ENCODE measurements at places on chromosomes 16 and 17.

GRCh38 chr17:57735707-57736106 is 9.4 kb downstream of the CCDC182 start:
- DNase-seq = no peak

- DNase-seq = no peak
These were observed 49.7 kb upstream of the CCL2 start for GRCh38 chr17:34205401-34205800.

GRCh38 chr16:14310519-14310991 is 239.4 kb downstream of the MRTFB start:
- DNase-seq = no peak

GRCh38 chr16:22788193-22788530 is 25.8 kb upstream of the HS3ST2 start:
- peak; percentile 96 for DNase-seq

GRCh38 chr16:72085002-72085401 is 8.4 kb downstream of the TXNL4B start:
- DNase-seq = no peak

- peak; percentile 25 for DNase-seq
These were observed 178.3 kb downstream of the MRTFB start for GRCh38 chr16:14249291-14250032.

GRCh38 chr17:50221266-50221863 is 19.9 kb upstream of the COL1A1 start:
- peak; percentile 92 for DNase-seq

GRCh38 chr16:69822174-69822935 is 60.2 kb downstream of the WWP2 start:
- DNase-seq = no peak

DNA sequence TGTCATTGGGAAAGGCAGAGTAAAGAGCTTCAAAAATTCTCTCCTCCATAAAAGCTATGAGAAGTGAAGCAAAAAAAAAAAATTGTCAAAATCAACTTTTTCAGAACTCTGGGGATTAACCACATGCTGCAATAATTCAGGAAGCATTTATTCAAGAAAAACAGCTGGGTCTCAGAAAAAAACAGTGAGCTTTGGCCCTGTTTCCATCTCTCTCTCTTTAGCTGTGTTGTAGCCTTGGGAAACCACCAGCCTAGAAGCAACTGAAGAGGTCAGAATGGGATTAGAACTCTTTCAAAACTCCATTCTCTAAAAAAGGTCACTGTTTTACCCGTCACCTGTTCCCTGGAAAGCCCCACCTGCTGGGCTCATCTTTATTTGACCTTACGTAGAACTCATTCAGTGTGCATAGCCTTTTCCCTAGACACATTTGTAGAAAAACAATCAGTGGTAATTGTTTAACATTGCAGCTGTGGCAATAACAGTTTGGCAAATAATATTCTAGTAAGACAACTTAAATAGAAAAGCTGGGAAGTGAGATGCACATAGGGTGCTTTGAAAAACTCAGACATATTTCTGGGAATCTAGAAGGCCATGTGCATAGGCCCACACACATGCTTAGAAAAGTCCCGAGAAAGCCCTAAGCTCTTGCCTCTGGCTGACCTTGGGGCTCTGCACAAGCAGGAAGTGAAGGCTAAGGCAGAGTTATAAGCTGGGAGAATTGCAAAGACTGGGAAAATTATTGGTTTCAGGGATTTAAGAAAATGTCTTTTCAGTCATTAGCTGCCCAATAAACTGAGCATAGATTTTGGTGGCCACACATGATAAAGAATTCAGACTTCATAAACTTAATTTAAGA is 18.0 kb downstream of the SLC5A11 start:
- DNase-seq = no peak

- no peak for DNase-seq
These were observed 9.0 kb downstream of the SMYD4 start for GRCh38 chr17:1820528-1821252.

DNA sequence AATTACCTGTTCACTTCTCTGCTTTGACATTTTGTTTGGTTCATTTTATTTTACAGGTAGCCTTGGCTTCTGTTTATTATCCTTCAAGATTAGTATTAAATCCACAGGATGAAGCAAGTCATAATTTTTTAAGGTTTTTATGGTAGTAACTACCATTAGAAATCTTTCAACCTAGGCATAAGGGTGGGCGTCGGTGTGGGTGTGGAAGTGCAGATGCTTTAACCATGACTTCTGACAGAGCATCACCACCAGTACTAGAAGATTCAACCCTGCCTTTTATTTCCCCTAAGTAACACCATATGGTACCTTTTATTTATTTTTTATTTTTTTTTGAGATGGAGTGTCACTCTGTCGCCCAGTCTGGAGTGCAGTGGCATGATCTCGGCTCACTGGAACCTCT is 22.7 kb downstream of the AP2B1 start:
- no peak for DNase-seq

- no peak for DNase-seq
These were observed 361.4 kb downstream of the CA10 start for GRCh38 chr17:51797150-51797549.

- no peak for DNase-seq
These were observed 164.6 kb upstream of the ELAC2 start for GRCh38 chr17:13182450-13182849.

DNA sequence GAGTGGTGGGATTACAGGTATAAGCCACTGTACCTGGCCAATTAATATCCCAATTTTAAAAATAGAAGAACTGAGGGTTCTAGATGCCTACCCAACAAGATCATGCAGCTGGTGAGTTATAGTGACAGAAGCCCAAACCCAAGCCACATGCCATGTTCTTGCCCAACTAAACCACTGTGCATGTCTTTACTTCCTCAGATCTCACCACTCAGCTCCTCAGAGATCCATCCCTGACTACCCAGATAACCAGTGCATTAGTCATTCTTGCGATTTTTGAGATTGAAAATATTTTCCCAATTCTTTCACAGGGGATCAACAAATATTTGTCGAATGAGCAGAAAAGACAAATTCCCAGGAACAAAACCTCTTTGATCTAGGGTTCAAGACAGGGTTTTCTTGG is 303.1 kb downstream of the CBLN1 start:
- no peak for DNase-seq

- DNase-seq = no peak
These were observed 9.8 kb downstream of the CHST6 start for GRCh38 chr16:75485230-75486013.

GRCh38 chr16:10959161-10959560 is 14.8 kb downstream of the CLEC16A start:
- no peak for DNase-seq

DNA sequence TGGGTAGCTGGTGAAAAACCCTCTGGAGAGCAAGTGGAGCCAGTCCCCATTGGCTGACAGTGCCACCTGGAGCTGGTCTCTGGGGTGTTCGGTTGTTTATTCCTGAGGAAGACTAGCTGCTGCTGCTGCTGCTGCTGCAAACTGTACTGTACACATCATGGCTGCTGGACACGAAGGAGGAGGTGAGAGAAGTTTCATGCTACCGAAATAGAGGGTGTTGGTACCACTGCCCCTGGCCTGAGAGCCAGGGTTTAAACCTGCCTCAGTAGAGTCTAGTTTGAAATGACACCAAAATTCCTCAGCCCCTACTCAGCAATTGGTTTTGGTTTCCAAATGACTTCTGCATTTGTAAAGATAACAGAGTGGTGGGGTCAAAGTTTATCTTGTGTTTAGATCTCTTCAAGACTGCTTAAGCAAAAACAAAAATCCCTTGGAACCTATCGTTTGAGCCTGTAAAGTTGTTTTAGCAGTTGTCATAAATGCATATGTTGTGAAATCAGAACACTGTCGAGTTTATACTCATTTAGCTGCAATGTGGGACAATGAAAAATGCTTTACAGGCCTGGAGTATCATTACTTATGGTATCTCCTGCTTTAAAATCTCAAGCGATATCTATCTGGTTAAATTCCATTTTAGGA is 40.8 kb downstream of the CYB5B start:
- peak; percentile 37 for DNase-seq

GRCh38 chr17:79779084-79779529 is 1.2 kb downstream of the CBX2 start:
- DNase-seq = no peak

DNA sequence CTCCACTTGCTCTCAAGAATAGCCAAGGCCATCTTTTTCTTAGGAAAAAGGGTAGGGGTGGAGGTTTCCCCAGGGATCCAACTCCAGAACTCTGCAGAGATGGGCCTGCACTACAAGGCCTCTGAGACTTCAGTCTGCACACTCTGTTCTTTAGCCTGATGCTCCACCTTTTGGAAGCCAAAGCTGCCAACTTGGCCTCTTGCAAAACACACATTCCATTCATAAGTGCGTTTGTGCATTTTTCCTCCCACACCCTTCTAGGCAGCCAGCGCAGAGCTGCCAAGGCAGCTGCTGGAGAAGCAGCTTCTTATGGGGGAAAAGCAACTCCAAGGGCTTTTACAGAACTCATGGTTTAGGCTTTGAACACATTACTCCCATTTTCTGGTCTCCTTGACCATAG is 45.3 kb downstream of the REXO5 start:
- no peak for DNase-seq

- DNase-seq = peak; percentile 20
These were observed 10.0 kb downstream of the GPR179 start for GRCh38 chr17:38333635-38334295.

DNA sequence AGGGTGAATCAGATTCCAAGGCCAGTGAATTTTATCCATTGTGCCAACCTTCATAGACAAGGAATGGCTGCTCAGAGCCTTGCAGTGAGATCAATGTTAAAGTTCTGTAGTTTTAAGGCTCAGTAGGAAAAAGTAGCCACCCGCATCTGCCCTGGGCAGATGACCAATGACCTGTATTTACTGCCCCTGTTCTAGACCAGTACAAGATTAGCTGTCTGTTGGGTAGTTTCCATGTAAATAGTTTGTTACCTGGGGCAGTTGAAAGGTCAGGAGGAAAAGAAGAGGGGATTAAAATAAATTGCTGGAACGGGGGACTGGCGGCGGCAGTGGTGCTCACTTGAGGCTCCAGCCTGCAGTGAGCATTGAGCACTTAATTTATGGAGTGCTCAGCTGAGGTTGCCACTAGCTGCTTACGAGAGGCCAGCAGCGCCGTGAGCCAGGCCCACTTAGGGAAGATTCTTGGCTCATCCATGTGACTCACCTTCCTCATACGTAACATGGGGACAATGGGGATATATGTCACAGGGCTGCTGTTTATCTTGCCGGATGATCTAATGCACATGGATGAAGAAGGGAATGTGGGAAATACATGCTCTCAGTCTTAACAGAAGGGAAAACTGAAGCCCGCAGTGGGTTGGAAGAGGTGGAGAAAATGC is 10.7 kb upstream of the NOS2 start:
- DNase-seq = no peak

- DNase-seq = no peak
These were observed 111.3 kb downstream of the TRIM37 start for GRCh38 chr17:58995247-58995940.

DNA sequence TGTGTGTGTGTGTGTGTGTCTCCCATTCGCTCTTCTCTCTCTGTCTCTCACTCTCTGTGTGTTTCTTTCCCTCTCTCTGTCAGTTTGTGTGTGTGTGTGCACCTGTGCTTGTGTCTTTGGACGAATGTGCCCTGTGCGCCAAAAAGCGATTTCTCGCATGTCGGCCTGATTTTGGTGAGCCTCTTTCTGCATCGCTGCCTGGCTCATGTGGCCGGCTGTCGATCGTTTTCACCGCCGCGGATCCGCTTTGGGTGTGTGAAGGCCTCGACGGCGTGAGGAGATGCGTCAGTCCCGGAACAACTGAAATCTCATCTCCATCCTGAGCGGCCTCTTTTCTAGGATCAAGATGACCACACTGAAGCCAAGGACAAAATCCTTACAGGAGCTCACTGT is 609.0 kb downstream of the KCNJ18 start:
- no peak for DNase-seq

GRCh38 chr16:46785076-46785845 is 37.1 kb upstream of the MYLK3 start:
- DNase-seq = no peak

- DNase-seq = no peak
These were observed 48.1 kb downstream of the TBC1D26 start for GRCh38 chr17:15780188-15780587.

- peak; percentile 51 for DNase-seq
These were observed 82.0 kb upstream of the ALOX12 start for GRCh38 chr17:6913608-6914443.

Data from MV-4-11 (cell line).